ENCODE measurements at places on chromosomes 2 and 18.

DNA sequence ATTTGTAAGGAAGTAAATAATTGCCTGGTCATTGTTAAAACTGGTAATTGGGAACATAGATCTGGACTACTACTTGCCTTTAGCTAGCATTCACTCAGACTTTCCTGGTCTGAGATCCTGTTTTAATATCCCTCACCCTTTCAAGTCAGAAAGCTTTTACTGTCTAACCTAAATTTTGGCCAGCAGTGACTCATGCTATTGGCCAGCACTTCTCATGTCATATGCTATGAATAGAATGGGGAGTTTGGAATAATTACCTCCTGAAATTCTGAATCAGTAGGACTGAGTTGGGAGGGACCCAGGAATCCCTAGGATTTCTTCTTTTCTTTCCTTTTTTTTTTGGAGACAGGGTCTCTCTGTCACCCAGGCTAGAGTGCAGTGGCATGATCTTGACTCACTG is 19.3 kb downstream of the STK36 start:
- no peak for DNase-seq

DNA sequence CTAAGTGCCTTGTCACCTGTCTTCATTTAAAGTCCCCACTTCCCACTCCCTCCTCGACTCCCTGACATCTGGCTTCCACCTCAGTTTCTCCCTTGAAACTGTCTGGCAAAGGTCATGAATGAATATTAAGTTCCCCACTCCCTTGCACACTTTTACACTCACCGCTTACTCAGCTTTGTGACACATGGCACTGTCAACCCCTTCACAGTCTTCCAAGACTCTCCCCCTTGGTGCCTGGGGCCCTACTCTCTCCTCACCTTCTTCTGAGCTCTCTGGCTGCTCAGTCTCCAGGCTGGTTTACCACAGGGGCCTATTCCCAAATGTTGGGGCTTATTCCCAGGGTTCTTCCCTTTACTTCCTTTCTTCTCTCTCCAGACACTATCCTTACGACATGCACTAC is 17.9 kb upstream of the PTPN4 start:
- no peak for DNase-seq

DNA sequence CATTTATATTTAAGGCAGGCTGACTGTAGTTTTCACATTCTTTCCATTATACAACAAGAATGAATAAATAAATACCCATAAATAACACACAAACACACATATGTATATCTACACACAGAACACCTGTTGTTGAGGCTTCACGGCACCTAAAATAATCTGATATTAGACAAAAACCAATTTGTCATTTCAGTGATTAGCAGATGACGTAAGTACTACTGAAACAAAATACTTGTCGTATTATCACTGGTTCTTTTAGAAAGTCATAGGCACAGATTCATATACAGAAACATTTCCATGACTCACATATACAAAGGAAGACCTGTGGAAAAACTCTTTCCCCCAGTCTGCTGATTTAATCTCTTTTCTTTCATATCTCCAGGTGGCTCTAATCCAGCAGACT is 1113.4 kb upstream of the FANCL start:
- DNase-seq, result no peak

- DNase-seq, result no peak
These were observed 281.7 kb upstream of the UBE2E3 start for GRCh38 chr2:180698668-180699067.

- DNase-seq, result no peak
These were observed 47.1 kb upstream of the CELF4 start for GRCh38 chr18:37612524-37613252.

GRCh38 chr18:69981948-69982347 is 34.3 kb upstream of the CD226 start:
- no peak for DNase-seq

- DNase-seq, result no peak
These were observed 750 bp upstream of the CCDC150 start for GRCh38 chr2:196638765-196639164.

DNA sequence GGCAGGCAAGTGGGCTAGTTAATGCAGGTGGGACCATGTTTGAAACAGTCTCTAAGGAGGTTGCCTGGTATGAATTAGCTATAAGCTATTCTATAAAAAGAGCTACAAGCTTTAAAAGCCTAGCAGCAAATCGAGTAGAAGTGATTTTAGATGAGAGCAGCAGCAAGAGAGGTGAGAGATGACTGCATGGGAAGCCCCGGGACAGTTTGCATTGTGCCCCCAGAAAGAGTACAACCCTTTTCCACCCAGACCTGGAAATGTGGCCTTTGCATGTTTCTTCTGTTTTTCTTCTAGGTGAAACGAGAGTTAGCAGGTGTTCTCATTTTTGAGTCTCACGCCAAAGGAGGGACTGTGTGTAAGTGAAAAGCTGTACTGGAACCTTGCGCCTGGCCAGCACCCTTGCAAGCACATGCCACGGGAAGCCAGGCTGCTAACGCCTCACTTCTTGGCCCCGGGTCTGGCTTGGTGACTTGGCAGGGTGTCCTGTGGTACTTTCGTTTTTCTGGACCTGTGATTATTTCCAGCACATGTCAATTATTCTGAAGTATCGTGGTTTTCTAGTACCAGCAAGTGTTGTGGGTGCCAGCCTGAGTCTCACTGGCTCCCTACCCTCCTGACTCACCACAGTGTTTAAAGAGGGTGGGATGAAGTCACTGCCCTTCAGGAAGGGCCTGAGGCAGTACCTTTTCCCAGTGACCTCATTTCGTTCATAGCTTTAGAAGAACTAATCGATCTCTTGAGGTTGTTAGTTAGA is 90.3 kb upstream of the MAP3K20 start:
- DNase-seq, result no peak

- DNase-seq, result no peak
These were observed 226.2 kb downstream of the MC4R start for GRCh38 chr18:60146220-60146960.

DNA sequence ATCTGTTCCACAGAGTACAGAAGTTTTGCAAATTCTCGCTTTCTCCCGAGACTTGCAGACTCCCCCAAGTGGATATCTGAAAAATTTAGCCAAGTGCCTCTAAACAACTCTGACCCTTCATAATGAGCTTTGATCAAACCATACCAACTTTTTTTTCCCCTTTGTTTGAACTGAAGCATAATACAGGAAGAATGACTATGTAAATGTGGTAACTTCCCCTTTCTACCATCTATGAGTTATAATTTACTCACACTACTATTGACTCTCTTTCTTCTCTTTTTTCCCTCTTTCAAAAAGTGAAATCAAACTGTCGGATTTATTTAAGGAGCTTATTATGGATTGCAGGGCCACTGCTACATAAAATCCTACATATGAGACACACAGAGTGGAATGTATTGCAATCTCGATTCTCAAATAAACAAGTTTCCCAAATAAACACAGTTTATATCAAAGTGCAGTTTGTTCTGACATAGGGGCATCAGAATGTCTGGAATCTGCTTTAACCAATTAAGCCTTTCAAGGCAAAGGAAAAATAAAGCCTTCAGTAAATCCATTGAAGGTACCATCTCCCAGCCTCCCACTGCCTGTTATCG is 1.4 kb upstream of the ZNF804A start:
- DNase-seq, result peak; percentile 5

- DNase-seq, result no peak
These were observed 206.8 kb downstream of the DCC start for GRCh38 chr18:52546686-52547346.

DNA sequence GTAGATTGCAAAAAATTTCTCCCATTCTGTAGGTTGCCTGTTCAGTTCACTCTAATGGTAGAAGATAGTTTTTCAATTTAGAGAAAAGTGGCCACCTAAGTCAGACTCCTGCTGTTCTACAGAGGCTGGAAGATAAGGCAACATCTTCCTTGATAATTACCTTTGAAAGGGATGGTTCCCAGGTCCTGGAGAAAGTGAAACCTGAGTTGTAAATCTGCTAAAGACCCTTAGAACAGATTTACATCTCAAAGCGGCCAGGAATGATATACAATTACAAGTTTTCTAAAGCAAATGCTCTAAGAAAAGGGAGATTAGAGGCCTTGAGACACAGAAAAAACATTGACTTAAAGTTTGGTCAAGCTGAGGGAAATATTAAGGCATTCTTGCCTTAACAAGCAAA is 1350.2 kb upstream of the FAM98A start:
- no peak for DNase-seq

GRCh38 chr18:59044855-59045254 is 94.8 kb upstream of the SEC11C start:
- DNase-seq, result no peak

DNA sequence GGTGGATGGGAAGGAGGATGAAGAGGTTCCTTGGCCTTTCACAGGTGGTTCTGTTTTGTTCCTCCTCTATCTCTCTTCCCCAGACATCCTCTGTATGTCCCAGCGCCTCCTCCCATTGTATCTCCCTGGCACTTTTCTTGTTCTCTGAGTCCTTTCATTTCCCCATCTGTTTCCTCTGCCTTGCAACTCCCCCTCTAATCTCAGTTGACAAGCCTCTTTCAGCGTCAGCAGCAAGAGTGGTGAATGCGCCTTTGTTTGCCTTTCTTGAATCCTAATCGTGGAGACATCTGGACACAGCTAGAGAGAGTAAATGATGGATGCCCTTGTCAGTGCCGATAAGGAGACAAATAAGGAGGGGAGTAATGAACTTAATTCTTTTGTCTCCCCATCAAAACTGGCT is 167.0 kb downstream of the NDUFA10 start:
- DNase-seq, result no peak

DNA sequence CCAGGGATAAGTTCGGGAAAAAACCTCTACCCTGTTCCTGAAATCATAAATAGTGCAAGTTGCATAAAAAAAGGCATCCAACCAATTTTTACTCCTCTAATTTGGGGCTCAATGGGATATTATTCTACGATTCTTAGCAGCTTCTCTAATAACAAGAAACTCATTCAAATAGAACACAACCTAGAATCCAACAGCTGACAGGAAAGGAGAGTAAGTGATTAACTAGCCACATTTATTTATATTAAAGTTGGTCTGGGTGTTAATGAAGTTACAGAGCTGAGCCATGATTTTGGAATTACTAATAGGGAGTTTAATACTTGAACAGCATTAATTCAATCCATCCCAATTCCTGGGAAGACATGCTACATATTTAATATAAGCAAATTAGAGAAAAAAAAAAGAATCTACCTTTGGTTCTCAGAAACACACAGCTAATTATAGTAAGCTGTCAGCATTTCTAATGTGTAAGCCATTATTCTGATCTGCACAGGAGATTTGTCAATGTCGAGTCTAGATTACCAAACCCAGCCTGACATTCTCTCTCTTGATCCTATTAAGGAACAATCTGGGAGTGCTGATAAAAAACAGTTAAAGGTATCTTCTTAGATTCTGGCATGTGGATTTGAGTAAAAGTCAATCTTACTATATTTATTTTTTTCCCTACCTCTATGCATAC is 267.7 kb downstream of the NBAS start:
- DNase-seq, result no peak

GRCh38 chr2:54879598-54880332 is 156.3 kb downstream of the EML6 start:
- DNase-seq, result no peak

- no peak for DNase-seq
These were observed 119.8 kb downstream of the PTPN4 start for GRCh38 chr2:119879502-119879901.

GRCh38 chr2:175976391-175977157 is 25.5 kb downstream of the LNPK start:
- DNase-seq, result no peak

DNA sequence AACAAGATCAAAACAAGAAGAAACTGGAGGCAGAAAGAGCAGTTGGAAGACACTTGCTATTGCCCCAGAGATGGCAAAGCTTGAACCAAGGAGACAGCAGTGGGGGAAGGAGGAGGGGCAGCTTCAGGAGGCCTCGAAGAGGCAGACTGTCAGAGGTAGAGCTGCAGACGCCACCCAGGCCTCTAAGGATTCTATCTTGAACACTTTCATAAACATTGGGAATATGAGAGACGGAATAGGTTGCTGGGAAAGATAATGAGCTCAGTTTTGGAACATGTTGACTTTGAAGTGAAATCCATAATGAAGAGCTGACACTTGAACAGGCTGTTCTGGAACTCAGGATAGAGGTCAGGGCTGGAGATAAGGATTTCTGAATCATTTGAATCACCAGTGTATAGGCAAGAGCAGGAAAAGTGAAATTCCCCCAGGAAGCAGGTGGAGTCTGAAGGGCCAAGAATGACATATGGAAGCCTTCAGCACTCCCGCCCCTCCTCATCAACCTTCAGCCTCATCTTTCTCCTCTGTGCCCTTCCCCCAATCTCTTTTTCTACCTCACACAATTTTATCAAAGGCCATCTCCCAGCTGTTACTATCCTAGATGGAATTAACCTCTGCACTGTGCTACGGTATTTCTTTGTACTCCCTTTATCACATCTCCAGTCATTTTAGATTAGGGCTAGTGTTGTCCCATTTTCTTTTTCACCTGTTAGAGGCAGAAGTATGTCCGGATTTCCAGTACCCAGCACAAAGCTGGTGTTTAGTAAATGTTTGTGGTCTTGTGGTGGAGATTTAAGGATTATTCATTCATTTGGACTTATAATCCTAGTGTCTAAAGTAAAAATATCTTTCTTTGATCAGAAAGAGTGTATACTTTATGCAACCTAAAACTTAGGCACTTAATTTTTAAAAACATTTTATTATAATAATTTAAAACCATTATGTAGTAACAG is 47.5 kb upstream of the RTN4 start:
- DNase-seq, result no peak

DNA sequence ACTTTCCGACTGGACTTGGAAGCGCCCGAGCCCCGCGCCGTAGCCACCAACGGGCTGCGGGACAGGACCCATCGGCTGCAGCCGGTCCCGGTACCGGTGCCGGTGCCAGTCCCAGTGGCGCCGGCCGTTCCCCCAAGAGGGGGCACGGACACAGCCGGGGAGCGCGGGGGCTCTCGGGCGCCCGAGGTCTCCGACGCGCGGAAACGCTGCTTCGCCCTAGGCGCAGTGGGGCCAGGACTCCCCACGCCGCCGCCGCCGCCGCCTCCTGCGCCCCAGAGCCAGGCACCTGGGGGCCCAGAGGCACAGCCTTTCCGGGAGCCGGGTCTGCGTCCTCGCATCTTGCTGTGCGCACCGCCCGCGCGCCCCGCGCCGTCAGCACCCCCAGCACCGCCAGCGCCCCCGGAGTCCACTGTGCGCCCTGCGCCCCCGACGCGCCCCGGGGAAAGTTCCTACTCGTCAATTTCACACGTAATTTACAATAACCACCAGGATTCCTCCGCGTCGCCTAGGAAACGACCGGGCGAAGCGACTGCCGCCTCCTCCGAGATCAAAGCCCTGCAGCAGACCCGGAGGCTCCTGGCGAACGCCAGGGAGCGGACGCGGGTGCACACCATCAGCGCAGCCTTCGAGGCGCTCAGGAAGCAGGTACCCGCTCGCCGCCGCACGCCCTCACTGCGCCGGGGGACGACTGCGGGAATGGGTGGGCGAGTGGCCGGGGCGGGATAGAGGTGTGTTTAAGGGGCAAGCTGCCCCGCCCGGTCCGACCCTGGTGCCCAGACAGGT is 713 bp downstream of the ATOH8 start:
- DNase-seq, result peak; percentile 59

Data from germinal center (tissue), 1 donor.